ENCODE measurements at places on chromosomes 2 and 18.

- DNase-seq: peak; percentile 22
Measured at GRCh38 chr2:45700407-45701013, 49.0 kb downstream of the PRKCE start.

DNA sequence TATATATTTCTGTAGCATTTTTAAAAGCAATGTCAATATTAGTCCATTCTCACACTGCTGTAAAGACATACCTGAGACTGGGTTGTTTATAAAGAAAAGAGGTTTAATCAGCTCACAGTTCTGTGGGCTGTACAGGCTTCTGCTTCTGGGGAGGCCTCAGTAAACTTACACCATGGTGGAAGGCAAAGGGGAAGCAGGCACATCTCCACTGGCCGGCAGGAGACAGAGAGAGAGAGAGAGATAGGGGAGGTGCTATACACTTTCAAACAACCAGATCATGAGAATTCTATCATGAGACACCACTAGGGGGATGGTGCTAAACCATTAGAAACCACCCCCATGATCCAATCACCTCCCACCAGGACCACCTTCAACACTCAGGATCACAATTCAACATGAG lies 43.1 kb downstream of the CHMP3 start:
- peak; percentile 22 for DNase-seq

- no peak for DNase-seq
Measured at GRCh38 chr2:27551514-27551913, 31.3 kb upstream of the ZNF512 start.

- no peak for DNase-seq
Measured at GRCh38 chr2:78521938-78522337, 503.6 kb upstream of the REG3G start.

- no peak for DNase-seq
Measured at GRCh38 chr2:45182667-45183295, 173.5 kb upstream of the SIX2 start.

DNA sequence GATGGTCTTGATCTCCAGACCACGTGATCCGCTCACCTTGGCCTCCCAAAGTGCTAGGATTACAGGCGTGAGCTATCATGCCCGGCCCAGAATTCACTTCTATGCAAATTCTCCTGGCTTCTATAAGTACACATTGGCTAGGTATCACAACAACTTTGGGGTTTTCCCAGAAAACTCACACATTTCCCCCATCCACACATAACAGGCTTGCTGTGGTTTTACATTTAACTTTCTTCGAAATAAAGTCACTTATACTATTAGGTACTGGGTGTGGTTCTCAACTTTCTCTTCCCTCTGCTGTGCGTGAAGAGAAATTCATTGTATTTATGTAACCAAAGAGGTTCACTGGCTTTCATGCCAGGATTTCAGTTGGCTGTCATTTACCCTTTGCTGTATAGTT lies 439.4 kb upstream of the CWC22 start:
- DNase-seq: no peak

DNA sequence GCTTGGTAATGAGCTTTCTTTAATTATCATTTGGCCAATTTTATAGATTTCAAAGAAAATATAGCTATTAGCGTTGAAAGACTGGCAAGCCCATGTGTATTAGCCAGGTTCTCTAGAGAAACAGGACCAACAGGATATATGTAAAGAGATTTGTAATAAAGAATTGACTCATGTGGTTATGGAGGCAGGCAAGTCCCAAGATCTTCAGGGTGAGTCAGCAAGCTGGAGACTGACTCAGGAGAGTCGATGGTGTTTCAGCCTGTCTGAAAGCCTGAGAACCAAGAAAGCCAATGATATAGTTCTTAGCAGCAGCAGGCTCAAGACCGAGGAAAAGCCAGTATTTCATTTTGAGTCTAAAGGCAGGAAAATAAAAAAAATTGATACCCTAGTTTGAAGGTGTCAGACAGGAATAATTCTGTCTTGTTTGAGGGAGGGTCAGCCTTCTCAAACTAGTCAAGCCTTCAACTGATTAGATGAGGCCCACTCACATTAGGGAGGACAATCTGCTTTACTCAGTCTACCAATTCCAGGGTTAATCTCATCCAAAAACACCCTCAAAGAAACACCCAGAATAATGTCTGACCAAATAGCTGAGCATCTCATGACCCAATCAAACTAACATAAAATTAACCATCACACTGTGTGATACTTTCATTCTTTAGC lies 78.3 kb upstream of the CRIM1 start:
- no peak for DNase-seq

DNA sequence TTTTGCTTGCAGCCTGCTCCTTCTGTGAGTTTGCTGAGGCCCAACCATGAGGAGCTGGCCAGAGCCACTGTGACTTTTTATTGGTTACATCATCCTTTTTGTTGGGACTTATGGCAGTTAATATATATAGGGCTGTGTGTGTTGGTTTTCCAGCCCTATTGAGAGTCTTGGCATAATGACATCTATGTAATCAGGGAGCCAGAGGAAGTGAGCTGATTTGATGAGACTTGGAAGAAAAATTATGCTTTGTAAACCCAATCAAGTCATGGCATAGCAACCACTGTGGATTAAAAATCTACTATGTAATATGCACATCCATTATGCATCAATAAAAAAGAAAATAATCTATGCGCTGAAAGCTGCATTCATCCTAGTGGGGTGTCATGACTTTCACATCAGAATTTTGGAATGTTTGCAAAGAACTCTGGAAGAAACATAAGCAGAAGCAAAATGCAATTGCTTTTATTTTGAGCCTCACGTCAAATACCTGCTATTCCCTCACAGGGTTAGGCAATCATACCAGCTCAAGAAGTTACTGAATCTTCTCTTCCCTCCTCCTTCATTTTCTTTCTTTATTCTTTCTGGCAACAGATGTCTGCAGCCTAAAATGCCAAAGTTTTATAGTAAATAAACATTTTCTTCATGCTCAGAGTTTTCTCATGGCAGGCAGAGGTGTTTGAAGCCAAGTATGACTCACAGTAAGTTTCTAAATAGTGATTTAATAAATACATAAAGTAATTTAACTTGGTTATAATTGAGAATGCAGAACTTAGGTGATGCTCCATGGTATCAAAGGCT lies 308.5 kb downstream of the KCNS3 start:
- no peak for DNase-seq

DNA sequence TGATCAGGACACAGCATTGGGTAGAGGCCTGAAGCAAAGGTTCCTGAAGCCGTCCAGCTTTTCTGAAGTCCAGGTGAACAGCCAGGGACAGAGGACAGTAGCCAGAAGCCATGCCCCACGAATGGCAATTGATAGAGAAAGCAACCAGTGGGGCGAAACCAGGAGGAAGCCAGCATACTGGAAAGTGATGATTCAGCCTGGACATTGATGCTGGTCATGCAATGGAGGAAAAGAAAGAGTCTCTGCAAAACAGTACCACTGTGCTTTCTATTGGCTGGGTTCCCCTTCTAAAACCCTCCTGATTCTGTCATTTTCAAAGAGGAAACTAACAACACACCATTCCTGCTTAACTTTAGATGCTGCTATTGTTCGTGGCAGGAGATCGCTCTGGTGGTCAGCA lies 221.4 kb upstream of the EPAS1 start:
- no peak for DNase-seq

DNA sequence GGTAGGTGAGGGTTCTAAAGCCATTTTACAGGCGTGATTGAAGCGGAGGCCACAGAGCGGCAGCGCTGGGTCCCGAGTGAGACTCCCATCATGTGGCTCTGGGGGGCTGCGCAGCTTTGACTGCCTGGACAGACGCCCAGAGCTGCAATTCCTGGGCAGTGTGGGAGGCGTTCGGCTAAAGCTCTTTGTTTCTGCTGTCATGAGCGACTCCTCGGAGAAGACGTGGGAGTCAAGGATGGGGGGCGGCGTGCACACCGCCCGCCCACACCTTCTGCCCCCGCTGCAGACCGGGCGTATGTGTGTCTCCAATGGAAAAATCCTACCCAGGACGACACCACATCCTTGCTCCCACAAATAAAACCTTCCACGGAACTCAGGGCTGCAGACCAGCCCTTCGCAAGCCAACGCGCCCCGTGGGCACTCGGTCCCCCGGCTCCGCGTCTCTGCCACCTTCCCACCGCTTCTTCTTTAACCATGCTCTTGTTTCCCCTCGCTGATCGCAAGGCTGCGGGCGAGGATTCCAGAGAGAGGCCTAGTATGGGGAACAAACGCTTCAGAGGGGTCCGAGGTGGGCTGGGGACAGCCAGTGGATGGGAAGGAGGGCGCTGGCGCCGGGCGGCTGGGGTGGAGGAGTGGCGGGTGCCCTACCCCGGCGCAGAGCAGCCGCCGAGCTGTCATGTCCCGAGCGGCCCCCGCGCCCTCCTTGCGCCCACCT lies 680 bp upstream of the LBH start:
- peak; percentile 51 for DNase-seq

- peak; percentile 57 for DNase-seq
Measured at GRCh38 chr2:195563857-195564512, 93.0 kb upstream of the SLC39A10 start.

- DNase-seq: peak; percentile 65
Measured at GRCh38 chr18:6219116-6219717, 195.5 kb downstream of the L3MBTL4 start.

GRCh38 chr2:159904127-159904958 lies 106.3 kb upstream of the CD302 start:
- peak; percentile 91 for DNase-seq
